ENCODE measurements at places on chromosomes 4 and X.

DNA sequence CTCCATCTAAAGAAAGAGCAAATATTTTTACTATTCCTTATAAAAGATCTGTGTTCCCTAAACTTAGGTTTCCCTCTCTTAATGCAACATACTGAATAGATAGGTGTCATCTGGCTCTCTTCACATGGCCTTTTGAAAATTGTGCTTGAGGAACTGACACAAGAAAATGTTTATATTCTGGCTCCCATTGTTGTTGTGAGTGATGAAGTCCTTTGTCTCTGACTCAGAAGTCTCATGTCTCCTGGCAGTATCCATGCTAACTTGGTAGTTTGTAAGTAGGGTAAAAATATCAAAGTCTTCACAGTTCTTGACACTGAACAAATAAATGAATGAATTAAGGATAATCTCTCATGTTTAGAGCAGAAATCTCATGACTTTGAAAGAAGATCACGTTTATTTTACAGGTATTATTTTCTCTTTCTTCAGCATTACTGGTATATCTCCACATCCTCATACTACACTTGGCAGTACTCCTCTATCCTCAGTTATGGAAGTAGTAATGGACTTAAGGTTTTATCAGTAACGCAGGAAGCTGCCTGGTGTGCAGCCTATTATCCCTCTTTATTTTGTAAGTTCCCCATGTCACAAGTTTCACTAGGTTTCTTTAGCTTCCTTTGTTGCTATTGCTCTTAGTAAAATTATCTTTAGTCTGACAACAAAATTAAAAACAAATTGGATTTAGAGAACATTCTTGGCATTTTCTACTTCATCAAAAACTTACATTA is 14.2 kb upstream of the PABPC4L start:
- no peak for DNase-seq

DNA sequence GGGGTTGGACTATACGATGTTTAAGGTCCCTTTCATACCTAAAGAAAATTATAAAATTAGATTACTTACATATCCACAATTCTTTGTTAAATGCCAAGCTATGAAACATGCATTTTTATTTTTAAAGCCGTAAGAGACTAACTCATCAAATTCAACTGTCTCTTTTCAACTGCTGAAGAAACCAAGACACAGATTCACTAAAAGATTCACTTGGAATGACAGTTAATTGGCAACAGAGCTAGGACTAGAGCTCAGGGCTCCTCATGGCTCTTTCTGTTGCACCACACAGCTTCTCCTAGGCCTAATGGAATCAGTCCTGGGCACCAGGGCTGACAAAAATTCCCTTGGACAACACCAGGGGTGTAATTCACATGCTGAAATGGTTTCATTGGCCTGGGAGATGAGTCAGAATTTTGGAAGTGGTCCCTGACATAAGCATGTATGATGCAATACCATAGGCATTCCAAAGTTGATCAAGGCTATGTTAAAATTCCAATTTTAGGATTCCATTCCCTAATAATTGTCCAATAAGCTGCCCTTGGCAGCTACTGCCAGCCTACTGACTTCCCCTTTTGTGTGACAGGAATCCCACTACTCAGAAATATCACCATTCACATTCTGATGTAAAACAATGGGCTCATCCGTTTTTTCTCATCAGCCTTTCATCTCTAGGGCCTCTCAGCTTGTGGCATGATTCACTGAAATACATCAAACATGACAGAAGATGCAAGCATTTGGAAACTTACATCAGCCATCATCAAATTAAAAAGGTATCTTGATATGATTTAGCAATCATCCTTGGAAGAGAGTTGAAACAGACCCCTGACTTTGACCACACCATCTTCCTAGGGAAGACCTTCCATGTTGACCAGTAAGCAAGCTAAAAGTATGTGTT is 54.2 kb downstream of the PLAC1 start:
- peak; percentile 84 for DNase-seq

GRCh38 chr4:83323136-83323535 is 11.5 kb downstream of the HPSE start:
- no peak for DNase-seq

GRCh38 chr4:138255917-138256597 is 13.9 kb upstream of the SLC7A11 start:
- DNase-seq = no peak

DNA sequence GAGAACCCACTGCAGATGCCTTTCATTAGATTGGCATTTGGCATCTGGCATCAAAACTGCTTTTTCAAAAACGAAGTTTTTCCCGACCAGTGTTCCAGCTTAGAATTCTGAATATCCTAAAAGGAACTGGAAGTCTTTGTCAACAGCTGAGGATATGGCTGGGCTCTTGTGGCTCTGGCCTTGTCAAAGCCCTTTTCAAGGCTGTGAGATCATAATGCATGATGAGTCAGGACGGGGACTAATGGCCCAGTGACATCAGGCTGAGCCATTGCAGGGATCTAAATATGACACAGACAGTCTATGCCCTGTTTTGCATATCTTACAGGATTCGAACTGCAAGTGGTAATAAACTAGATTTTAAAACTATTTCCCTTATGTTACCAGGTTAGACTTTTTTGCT is 306.4 kb downstream of the PTTG2 start:
- no peak for DNase-seq

DNA sequence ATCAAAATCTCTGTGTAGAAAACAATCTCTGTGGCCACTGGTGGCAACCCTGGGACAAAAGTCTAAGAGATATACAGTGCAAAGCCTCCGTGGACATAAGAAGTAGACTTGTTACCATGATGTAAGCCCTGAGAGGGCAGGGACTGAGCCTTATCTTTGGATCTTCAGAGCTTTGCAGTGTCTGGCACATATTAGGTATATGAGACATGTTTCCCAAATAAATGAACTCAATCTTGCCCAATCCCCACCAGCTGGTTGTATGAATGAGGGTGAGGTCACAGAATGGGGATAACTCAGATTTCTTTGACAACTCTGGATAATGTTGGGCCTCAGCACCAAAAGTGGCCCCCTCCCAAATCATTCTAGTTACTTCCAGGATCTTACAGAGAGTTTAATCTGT is 511.4 kb upstream of the DIPK2B start:
- peak; percentile 61 for DNase-seq
